ENCODE measurements at places on chromosomes 5 and 9.

- DNase-seq = no peak
Observed at GRCh38 chr5:170504616-170505266, 921 bp downstream of the KCNIP1 start.

GRCh38 chr9:84239343-84239742, 101.2 kb downstream of the SLC28A3 start:
- DNase-seq = no peak

DNA sequence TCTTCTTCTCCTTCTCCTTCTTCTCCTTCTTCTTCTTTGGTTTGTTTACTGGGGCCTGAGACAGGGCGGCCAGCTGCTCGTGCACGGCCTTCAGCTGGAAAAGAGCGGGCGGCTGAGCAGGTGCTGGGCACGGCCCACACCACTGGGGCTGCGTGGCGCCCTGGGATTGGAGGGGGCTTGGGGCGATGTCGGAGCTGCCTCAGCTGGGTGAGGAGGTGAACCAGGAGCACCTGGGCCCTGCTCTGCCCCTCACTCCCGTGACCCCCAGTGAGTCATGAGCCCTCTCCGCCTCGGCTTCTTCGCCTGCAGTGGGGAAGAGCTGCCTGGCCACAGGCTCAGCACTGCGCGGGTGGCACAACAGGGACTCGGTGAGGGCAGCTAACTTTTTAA, 14.9 kb downstream of the BRD3OS start:
- no peak for DNase-seq

DNA sequence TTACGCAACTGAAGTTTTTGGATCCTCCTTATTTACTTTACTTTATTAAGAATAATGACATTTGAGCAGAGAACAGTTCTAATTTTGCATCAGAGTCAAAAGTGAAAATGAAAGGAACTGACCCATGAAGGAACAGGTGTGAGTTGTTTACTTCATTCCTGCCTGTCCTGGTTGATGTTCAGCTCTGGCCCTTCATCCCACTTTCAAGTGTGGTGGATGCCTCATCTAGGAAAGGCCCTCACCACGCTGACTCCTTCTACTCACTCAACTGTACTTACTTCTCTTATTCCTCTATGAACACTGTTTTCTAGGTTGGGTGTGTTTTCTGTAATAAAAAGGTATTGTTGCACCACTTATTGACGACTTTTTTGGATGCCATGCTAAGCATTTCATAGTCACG, 61.8 kb upstream of the PLEKHG4B start:
- DNase-seq = no peak

All from central memory CD8-positive, alpha-beta T cell (primary cell).